ENCODE measurements at places on chromosomes 2 and 18.

DNA sequence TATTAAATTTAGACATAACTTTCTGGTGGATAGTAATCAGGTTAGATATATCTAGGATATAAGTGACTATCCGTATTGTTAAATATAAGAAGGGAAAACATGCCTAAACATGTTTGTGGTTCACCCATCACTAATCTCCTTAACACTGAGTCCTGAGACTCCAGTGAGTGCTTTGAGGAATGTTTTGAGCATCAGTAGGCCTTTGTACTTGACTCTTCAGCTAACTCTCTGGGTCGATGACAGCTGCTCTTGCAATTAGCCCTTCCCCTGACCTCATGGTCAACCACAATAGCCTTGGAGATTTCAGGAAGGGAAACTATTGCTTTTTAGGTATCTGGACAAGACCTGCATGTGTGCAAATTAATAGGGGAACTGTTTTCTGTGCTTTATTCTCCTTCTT is 716.8 kb downstream of the EPHA4 start:
- peak; percentile 7 for DNase-seq

- DNase-seq = no peak
Observed at GRCh38 chr2:14684516-14684915, 52.0 kb downstream of the LRATD1 start.

- no peak for DNase-seq
Observed at GRCh38 chr2:68256093-68256450, 3.7 kb upstream of the PPP3R1 start.

GRCh38 chr2:231900486-231900942 is 25.7 kb downstream of the NPPC start:
- peak; percentile 12 for DNase-seq

DNA sequence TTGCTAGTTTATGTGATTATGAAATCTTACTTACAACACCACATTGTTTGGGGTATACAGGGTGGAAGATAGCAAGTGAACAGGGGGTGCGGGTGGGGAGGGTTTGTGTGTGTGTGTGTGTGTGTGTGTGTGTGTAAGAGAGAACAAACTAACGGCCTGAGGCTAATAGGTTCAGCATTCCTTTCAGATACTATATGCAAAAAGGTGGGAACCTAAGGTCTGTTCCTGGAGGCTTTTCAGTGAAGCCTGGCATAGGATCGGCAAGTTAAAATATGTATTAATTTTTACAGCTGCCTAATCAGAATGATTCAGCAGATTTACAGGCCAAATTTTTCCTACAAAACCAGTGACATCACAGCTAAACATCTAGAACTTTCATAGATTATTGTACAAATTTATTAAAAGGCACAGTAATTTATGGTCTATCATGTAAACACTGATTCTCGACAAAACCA is 7.6 kb upstream of the SPDYA start:
- DNase-seq = no peak

GRCh38 chr18:46345181-46345465 is 240.9 kb downstream of the HAUS1 start:
- DNase-seq = no peak

DNA sequence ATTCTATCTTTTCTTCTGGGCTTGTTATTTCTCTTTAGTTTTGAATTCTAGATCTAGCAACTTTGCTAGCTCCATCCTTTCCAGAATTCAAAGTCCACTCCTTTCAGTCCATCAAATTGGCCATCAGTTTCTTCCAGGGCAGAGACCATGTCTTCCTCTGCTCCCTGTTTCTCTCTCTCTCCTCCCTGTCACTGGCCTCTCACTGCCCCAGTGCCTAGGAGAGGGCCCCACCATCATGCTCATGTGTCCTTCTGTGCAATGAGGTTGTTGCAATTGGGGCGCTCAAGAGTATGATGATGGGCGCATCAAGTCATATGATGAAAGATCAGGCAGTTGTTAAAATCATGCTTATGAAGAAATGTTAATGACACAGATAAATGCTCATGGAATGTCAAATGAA is 159.2 kb upstream of the HS6ST1 start:
- DNase-seq = no peak

GRCh38 chr2:38763228-38763627 is 12.1 kb upstream of the SRSF7 start:
- DNase-seq = no peak

GRCh38 chr18:77130229-77131099 is 2.1 kb downstream of the MBP start:
- DNase-seq = no peak

DNA sequence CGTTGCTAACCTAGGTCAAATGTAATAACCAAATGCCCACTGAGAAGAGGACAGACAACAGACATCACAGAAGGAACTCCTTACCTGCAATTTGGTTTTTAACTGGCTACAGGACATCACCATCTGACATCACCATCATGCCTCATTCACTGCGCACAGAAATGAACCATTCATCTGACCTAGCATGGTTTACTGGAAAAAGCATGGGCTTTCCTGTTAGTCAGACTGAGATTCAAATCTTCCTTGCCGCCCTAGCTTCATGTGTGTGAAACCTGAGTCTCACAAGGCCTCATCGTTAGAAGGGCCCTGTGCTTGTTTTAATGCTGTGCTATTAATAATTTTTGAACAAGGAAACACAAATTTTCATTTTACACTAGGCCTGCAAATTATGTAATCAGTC is 1.1 kb upstream of the HIBCH start:
- DNase-seq = no peak

- DNase-seq = no peak
Observed at GRCh38 chr2:217972037-217972436, 30.8 kb downstream of the TNS1 start.

GRCh38 chr2:142668420-142668819 is 209.0 kb upstream of the KYNU start:
- DNase-seq = no peak

DNA sequence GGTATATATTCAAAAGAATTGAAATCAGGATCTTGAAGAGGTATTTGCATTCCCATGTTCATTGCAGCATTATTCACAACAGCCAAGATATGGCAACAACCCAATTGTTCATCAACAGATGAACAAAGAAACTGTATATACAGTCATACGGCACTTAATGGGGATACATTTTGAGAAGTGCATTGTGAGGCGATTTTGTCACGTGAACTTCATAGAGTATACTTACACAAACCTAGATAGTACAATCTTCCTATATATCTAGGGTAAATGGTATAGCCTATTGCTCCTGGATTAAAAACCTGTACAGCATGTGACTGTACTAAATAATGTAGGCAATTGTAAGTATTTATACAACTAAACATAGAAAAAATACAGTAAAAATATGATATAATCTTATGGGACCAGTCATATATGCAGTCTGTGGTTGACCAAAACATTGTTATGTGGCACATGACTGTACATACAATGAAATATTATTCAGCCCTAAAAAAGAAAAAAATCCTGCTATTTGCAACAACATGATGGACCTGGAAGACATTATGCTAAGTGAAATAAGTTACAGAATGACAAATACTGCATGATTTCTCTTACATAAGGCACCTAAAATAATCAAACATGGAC is 9.2 kb upstream of the BBS5 start:
- DNase-seq = no peak

DNA sequence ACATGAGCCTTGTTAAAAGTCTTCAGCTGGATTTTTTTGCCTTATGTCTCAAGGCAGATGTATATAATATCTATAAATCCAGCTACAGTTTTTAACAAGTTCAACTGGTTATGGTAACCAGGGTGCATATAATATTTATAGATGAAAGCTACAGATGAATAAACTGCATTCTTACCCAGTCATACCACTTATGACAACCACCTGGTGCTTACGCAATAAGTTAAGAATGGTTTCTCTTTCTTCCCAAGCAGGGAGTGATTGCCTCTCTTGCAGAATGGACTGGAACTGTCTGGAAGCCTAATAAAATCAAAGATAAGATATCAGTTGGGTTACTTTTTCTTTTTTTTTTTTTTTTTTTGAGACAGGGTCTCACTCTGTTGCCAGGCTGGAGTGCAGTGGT is 19.6 kb downstream of the DHX57 start:
- no peak for DNase-seq

- no peak for DNase-seq
Observed at GRCh38 chr18:37355772-37356171, 209.8 kb downstream of the CELF4 start.

DNA sequence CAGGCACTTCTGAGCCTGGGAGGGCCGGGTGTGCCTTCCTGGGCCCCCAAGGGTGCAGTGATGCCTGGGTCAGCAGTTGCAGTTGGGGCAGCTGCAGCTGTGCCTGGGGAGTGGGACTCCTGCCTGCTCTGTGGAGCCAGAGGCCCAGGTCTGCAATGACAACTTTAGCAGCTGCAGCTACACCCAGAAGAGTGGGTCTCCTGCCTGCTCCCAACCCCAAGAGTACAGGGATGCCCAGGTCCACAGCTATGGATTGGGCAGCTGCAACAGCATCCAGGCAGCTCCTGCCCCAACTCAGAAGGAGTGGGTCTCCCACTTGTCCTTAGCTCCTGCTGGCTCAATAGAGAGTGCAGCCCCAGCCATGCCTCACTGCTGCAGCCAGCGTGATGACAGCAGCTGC is 73.0 kb upstream of the ST3GAL5 start:
- no peak for DNase-seq

DNA sequence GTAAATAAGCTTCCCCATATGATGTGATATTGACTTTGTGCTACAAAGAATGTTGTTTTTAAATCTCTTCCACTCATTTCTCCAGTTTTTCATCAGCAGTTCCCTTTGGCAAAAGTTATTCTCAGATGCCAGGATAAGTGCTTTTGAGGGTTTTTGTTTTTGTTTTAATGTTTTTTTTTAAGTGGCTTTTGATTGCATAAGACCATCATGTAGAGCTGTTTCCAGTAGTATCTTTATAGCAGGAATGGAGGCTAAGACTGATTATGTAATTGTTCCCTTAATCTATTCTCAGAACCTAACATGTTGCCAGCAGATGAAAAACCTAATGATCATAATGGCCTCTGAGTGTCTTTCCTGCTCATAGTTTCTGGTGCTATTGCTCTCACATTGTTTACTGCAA is 77.9 kb downstream of the CABLES1 start:
- no peak for DNase-seq

GRCh38 chr2:238267884-238268680 is 20.3 kb downstream of the PER2 start:
- no peak for DNase-seq

- DNase-seq = no peak
Observed at GRCh38 chr2:191037351-191037750, 23.4 kb upstream of the STAT1 start.

DNA sequence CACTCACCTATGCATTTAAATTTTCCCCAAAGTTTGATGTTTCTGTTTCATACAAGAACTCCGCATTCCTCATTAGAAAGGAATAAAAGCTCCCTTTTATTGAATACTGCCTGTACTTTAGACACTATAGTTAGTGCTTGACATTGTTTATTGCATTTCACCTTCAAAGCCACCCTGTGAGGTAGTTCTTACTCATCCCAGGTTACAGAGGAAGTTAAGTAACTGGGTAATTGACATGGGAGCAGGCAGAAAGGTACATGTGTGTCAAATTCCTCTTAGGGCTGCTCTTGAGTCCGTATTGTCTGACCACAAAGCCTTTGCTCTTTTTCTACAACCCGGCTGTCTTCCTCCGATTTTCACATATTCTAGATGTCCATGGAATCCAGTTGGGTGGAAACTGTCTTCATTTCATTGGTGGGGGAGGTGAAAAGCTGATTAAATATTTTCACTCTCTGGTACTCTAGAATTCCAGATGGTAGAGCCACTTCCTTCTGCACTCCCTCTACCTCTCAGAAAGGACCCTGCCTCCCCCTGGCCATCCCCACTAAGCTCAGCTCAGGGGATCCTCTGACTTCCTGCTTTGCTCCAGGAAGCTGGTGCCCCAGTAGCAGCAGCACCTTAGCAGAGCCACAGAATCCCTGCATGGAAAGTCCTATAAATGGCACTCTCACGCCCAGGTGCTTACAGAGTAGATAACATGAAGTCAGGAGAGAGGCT is 319.2 kb downstream of the LRATD1 start:
- no peak for DNase-seq

DNA sequence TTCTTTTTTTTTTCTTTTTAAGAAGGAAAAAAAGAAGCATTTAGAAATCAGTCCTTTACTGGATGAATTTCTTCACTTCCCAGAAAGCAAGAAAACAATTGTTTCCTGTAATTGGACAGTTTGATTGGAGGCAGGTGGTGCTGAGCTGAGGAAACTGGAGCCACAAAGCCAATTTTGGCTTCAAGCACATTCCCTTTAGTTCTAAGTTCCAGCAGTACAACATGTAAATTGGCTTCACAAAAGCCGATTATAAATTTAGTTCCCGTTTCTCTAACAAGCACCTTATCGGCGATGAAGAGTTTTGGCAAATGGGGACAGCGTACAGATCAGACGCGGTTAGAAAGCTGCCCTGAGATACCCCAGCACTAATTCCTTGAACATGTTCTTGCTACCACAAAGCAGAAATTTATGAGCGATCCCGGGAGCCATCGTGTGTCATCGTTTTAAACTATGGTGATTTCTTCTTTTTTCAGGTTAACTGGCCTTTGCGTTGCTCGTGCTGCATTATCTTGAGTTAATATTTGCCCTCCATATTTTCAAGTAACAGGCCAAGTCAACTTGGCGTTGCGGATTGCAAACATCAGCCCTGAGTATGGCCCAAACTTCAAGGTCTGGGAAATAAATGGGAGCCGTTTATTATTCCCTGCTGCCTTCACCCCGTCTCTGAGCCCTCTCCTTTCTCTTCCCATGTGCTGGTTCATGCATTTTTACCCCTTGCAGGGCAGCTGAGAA is 190.4 kb upstream of the ID2 start:
- DNase-seq = no peak

DNA sequence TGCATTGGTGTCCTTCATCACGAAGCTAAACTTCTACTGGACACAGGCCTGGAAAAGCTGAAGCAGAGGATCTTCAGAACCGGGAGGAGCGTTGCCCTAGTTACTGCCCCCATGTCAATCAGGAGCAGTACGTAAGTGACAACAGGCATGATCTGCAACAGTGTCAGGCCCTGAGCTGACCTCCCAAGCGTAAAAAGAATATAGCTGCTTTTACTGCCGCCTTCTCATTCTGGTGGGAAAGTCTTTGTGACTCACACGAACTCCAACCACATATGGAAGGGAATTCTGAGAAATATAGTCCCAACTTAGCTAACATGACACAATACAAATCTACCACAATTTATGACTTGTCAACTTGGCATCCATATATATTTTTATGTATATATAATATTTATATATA is 1007.7 kb upstream of the CDH2 start:
- peak; percentile 25 for DNase-seq

DNA sequence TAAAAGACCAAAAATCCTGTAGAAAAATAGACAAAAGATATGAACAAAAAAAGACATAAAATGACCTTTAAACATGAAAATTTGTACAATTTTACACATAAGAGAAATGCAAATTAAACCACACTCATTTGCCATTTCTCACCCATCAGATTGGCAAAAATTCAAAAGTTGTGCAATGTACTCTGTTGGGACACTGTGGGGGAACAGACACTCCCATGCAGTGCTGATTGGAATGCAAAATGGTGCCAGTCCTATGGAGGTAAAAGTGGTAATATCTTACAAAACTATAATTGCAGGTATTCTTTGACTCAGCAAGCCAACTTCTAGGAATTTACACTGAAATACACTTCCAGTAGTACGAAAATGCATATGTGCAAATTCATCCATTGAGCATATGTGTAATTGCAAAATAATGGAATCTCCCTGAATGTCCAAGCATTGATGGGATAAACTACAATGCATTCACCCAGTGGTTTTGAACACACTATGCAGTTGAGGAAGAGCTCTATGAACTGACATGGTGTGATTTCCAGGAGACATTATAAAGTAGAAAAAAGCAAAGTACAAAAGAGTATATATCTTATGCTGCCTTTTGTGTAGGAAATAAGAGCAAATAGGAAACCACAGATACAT is 201.8 kb upstream of the ZNF521 start:
- DNase-seq = no peak
